ENCODE measurements at places on chromosomes 12 and 14. TPM values are rescaled to one million over a fixed set of nuclear protein-coding genes. Genes with fewer than 3 reads are reported as not detected.

GRCh38 chr12:76464631-76465166 is 94.9 kb downstream of the OSBPL8 start:
- no peak for DNase-seq

DNA sequence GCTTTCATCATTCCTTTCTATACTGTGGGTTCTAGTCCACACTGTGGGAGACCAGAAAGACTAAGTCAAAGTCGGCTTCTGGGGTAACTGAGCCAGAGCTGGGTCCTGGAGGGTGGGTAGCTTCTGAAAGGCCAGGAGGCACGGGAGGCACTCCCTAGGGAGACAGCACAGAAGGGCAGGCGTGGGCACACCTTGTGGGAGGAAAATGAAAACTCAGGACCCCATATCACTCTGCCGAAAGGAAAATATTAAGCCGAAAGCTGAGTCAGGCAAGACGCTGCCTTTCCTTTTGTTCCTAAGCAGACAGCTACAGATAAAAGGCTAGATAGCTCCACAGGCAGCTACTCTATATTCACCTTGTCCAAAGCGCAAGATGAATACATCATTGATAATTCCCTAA is 20.7 kb downstream of the ANO2 start:
- no peak for DNase-seq

- no peak for DNase-seq
These were observed 74.3 kb downstream of the RASSF8 start for GRCh38 chr12:26032719-26033241.

DNA sequence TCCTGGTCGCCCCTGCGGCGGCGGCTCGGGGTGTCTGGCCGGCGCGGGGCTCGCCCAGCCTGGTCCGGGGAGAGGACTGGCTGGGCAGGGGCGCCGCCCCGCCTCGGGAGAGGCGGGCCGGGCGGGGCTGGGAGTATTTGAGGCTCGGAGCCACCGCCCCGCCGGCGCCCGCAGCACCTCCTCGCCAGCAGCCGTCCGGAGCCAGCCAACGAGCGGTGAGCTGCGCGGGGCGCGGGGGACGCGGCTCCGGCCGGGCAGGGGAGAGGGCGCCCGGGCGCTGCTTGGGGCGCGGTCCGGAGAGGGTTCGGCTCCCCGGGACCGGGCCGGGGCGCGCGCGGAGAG is at the start of gene LGALS3:
Gene LGALS3 (plus strand): TSS at position 167 of the 342 bp plus-strand sequence. CDS start 8,122 bp downstream, outside the sequence.
- DNase-seq: peak; percentile 23

- peak; percentile 48 for DNase-seq
These were observed 48.0 kb downstream of the SLC17A8 start for GRCh38 chr12:100404769-100405407.

- DNase-seq: no peak
These were observed 22.4 kb upstream of the CD9 start for GRCh38 chr12:6177642-6178358.

DNA sequence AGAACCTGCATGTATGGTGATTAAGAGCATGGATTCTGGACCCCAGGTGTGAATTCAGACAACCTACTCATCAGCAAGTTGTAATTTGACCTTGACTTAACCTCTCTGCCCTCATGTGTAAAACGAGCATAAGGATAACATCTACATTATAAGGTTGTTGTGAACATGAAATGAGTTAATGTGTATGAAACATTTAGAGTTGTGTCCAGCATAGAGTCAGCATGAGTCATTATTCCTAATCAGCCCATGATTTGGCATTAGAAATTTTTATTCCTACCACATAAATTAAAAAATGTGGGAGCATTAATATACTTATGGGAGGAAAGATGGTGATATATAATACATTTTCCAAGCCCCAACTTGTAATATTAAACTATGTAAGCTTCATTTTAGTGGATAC is 95.9 kb upstream of the DDHD1 start:
- no peak for DNase-seq

DNA sequence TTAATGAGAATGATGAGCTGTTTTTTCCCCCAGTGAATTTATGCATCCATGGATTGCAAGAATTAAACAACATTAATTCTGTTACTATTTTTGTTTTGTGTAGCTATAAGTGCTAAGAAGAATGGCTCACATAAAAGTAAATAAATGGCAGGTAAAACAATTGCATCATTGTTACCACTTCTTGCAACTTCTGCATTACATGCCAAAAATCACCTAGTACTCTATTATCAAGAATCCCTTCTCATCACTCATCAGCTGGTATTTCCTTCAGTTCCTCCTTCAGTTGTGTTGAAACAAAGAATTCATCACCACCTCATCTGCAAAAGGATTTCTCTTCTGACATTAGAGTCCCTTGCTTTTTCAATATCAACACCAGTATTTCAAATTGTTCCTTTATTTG is 773 bp downstream of the A2M start:
- DNase-seq: no peak

DNA sequence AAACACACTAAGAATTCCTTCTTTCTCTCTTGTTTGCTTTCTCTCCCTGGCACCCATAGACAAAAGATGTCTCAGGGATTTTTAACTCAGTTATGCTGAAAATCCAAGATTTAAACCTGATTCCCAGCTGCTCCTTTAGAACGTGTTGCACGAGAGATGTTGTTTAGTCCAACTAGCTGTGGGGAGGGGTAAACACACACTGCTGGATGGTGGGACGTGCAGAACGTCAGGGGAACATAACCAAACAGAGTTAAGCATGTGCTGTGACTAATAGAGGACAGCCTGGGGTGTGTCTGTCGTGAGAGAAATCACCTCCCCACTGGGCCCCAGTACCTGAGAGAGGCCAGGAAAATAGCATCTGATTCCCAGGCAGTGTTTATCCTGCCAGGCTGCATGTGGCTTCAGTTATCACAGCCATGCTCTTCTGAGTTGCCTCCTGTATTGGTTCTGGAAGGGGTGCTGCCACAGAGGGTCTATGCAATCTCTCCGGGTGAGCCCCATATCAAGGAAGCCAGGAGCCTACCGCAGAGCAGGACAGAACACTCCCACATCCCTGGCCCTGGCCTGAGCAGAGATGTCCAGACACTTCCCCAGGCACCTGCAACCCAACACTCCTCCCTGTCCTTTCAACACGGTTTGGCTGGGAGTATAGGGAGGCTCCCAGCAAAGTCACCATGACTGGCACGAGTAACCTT is 112.7 kb upstream of the EGLN3 start:
- DNase-seq: no peak

GRCh38 chr14:23604675-23605170 is 26.1 kb upstream of the JPH4 start:
- DNase-seq: no peak

DNA sequence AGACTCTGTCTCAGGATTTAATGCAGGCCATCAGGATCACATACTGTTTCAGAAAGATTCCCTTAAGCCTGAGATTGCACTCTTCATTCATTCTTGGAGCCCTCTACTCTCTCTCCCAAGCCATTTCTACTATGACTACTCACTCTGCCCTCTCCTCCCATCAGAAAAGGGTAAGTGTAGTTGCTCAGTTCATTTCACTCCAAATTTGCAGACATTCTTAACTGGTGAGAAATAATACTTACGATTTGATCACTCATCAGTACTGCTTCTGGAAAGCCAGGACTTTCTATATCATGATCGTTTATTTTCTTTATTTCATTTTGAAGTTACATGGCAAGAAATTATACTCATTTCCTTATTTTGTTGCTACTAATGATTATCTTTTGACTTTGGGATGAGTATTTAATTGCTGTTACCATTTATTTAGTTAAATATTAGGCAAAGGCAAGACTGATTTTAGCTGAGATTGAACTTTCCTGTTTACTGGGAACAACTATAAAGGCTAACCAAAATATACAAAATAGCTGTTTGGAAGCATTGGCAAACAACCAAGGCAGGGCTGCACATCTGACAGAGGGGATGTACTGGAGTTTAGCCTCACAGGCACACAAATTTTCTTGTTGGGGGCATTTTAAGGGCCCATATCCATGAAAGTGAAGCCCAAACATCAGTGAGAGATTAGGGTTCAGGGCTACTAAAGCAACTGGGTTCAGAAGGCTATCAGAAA is 4.1 kb upstream of the RERG start:
- no peak for DNase-seq

DNA sequence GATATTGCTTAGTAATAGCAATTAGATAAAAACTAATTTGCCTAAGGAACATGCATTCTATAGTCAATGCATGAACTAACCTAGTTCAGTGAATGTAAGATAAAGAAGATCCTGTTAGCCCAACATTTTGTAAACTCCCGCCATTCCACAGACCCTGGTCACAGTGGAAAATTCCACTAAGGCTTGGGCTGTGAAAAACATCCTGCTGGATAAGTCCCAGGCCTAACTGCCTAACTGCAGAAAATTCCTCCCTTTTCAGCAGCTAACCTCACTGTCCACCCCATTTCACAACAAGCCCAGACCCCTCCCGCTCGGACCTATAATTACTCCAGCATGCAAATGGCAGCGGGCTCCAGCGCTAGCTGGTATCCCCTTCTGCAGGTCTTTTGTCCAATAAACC is 97.9 kb upstream of the GARIN6 start:
- DNase-seq: no peak

- DNase-seq: no peak
These were observed 87.7 kb downstream of the KCNH5 start for GRCh38 chr14:62957562-62957961.

DNA sequence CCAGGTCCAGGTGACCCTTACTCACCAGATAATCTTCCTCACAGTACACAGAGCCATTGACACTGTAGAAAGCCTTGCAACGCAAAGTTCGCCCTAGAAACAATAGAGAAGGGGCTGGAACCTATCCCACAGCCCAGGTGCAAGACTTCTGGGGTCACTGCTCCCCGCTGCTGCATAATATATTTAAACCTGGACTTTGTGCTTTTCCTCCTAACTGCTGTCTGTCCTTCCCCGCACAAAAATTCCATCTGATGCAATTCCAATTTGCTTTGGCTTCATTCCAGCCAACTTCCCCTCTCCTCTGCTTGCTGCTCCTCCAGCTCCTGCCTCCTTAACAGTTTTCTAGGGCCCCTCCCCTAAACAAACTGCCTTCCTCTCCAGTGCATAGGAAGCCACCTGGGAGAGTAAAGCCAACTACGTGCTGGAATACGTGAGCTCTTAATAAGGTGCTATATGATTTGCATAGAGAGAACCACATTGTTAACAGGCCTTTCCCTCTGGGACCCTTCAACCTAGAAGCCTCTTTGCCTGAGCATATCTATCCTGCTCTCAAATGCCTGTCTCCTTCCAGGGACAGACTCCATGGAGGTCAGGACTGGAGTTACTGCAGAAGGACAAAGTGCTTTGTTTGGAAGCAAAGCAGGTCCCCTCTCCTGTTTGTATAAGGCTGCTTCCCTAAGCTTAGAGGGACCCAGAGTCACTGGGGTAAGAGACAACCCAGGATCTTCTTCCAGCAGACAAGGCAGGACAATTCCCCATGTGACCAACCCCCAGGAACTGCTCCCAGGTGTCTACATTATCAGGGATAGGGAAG is 5.5 kb downstream of the AJUBA start:
- peak; percentile 62 for DNase-seq

DNA sequence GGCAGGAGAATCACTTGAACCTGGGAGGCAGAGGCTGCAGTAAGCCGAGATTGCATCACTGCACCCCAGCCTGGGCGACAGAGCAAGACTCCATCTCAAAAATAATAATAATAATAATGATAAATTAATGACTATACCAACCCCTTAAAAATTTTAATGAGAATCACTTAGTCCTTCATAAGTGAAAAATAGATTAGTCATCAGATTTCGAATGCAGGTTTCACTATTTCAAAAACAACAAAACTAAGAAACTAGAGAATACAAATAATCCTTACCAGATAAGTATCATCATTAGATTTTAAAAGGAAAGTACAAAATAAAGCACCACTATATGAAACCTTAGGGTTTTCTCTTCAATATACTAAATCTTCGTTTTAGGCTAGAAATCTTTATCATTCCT is 62.3 kb downstream of the CEP83 start:
- DNase-seq: no peak

GRCh38 chr12:94760786-94761185 is 110.4 kb upstream of the TMCC3 start:
- no peak for DNase-seq

The CLEC14A gene
- 569 TPM for polyA plus RNA-seq

The PLEKHA5 gene
- polyA plus RNA-seq: 2.5 TPM

The CNTN1 gene
- polyA plus RNA-seq: 0.02 TPM

The MYO1H gene
- not detected for polyA plus RNA-seq

The RD3L gene
- polyA plus RNA-seq: not detected

The MLH3 gene
- polyA plus RNA-seq: 4.6 TPM

The FSCB gene
- polyA plus RNA-seq: not detected

The FAM216A gene
- 11.6 TPM for polyA plus RNA-seq

All from endothelial cell of umbilical vein (primary cell).